ENCODE measurements at places on chromosomes 7 and 10. TPM values are rescaled to one million over a fixed set of nuclear protein-coding genes. Genes with fewer than 3 reads are reported as not detected.

CCDC136 gene
- 2.2 TPM for total RNA-seq

IGFBP1 gene
- total RNA-seq: 60.6 TPM

GRID2IP gene
- not detected for total RNA-seq

EIF5AL1 gene
- 2.3 TPM for total RNA-seq

GDF2 gene
- not detected for total RNA-seq

KNDC1 gene
- 1.3 TPM for total RNA-seq

CELF2 gene
- 0.05 TPM for total RNA-seq

NDUFB2 gene
- 392 TPM for total RNA-seq

PAX4 gene
- total RNA-seq: not detected

OPN1SW gene
- total RNA-seq: not detected

MGMT gene
- 8.2 TPM for total RNA-seq

CDHR1 gene
- 0.14 TPM for total RNA-seq

ODAD2 gene
- not detected for total RNA-seq

HTR5A gene
- total RNA-seq: not detected

PROSER2 gene
- total RNA-seq: 31.8 TPM

AGAP5 gene
- 2.8 TPM for total RNA-seq

FKBP6 gene
- not detected for total RNA-seq

GPAM gene
- total RNA-seq: 6.5 TPM

GPRIN2 gene
- 40.5 TPM for total RNA-seq

PDK4 gene
- 22.2 TPM for total RNA-seq

PHYHIPL gene
- total RNA-seq: 0.36 TPM

ELFN1 gene
- total RNA-seq: 0.23 TPM

BET1 gene
- 22.6 TPM for total RNA-seq

GHRHR gene
- total RNA-seq: not detected

ARHGEF35 gene
- 0.18 TPM for total RNA-seq

ANKRD30A gene
- total RNA-seq: 0.39 TPM

UPK3B gene
- total RNA-seq: 17.2 TPM

PON3 gene
- 38.1 TPM for total RNA-seq

NEURL1 gene
- 0.60 TPM for total RNA-seq

OR2F2 gene
- not detected for total RNA-seq

PDE1C gene
- total RNA-seq: 3.4 TPM

HTRA1 gene
- total RNA-seq: 64.4 TPM

LMOD2 gene
- not detected for total RNA-seq

MACC1 gene
- not detected for total RNA-seq

ZNF862 gene
- 3.1 TPM for total RNA-seq

CHST3 gene
- 53.7 TPM for total RNA-seq

ACHE gene
- total RNA-seq: 2.1 TPM

Measured in A549 treated with Mapracorat at 1 μM for 4 hours (cell line).